ENCODE measurements at places on chromosomes 16 and 17.

GRCh38 chr16:18931756-18932155, 5.5 kb upstream of the SMG1 start:
- DNase-seq, result no peak

DNA sequence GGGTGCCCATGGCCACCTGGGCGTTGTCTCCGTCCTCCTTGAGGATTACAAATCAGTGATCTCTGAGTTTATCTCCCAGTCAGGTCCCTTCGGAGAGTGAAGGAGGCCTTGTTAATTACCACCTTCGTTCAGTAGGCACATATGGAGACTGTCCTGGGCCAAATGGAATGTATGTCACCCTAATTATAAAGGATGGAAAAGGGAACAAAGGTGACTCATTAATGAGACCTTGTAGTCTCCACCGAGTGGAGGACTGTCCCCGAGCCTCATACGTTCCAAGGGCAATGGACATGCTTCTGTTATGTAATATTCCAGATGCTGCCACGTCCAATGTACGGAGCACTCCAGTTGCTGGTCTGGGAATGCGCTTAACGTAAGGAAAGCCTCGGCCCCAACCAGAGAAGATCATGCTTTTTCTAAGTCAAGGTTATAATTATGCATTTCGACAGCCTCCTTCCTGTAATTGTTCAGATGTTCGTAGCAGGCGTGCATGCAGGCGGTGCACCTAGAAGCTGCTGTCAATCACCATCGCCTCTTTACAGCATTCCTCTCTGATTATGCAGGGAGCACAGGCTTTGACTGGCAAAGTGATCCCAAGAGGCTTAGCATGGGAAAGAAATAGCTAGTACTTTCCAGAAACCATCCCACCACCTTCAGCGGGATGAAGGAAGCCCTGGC, 22.4 kb upstream of the SEC14L1 start:
- DNase-seq, result no peak

DNA sequence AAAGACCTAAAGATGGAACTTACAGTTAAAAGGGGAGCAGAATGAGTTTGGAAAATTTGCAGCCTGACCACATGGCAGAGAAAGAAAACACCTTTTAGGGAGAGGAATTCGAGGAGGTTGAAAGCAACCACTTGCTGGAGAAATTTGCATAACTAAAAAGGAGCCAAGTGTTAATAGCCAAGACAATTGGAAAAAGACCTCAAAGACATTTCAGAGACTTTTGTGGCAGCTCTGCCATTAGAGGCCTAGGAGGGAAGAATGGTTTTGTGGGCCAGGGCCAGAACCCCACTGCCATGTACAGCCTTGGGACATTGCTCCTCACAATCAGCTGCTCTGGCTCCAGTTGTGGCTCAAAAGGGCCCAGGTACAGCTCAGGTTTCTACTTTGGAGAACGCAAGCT, 338.5 kb downstream of the UTP18 start:
- no peak for DNase-seq

DNA sequence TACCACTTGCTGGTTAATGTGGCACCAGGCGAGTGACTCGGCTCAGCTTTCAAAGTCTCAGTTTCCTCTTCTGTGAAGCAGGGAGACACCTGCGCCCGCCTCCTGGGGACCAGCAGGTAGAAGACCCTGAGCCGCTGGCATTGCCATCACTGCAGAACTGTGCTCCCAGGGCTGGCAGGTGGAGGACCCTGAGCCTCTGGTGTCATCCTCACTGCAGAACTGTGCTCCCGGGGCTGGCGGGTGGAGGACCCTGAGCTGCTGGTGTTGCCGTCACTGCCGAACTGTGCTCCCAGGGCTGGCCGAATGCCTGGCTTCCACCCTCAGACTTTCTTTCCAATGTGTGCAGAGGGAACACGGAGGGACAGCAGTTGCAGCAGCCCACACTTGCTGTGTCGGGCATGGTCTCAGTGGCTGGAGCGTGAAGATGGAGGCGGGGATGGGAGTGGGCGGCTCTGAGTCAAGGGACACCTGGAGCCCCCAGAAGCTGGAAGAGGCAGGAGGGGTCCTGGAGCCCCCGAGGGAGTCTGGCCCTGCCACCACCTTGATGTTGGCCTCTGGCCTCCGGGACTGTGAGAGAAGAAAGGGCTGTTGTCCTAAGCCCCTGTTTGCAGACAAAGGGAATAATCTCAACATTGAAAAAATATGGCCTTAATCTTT, 75.8 kb upstream of the METTL9 start:
- no peak for DNase-seq

GRCh38 chr17:18992454-18993130, 12.0 kb downstream of the FAM83G start:
- no peak for DNase-seq

DNA sequence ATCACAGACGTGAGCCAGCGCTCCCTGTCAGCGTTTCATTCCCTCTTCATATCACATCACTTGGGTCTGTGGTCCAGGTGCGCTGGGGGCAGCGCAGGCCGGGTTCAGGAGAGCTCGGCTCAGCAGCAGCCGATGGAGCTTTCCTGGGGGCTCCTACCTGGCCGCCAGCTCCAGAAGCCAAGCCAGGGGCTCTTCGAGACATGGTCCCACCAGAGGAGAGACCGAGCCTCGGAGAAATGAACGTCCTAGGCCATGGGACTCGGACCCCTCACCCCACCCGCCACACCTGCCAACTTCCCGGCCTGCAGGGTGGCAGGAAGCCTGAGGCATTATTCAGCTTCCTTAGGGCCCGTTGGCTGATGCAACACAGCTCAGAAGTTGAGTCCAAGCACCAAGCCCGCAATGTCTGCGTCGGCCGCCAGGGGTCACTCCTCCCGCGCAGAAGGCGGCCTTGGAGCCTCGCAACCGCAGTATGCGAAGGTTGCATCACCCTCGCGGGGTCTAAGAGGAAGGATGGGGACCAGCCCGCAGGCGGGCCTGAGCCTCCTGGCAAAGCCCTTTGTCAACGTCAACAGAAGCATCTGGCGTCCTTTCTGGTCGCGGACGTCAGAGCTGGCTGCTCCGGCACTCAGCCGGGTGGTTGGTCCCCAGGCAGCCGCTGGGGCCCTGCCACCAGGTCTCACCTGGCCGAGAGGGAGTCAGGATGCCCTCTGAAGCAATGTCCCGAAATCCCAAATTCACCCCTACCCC, 13.2 kb upstream of the KLHDC4 start:
- peak; percentile 88 for DNase-seq

GRCh38 chr17:55343900-55344513, 77.6 kb downstream of the MMD start:
- DNase-seq, result no peak

- DNase-seq, result no peak
Measured at GRCh38 chr16:81551151-81551808, 106.7 kb downstream of the CMIP start.

- DNase-seq, result no peak
Measured at GRCh38 chr17:8914554-8914953, 47.1 kb upstream of the PIK3R6 start.
